ENCODE measurements at places on chromosomes 16 and 17. TPM values are rescaled to one million over a fixed set of nuclear protein-coding genes. Genes with fewer than 3 reads are reported as not detected.

The ZG16 gene
- total RNA-seq, result not detected

The GAS2L2 gene
- 0.07 TPM for total RNA-seq

The CCL17 gene
- not detected for total RNA-seq

The EVPLL gene
- total RNA-seq, result not detected

The MT1H gene
- not detected for total RNA-seq

The DNASE1L2 gene
- 0.92 TPM for total RNA-seq

The RTN4RL1 gene
- total RNA-seq, result 0.46 TPM

The LRRC75A gene
- 1.7 TPM for total RNA-seq

The RAMP2 gene
- 0.46 TPM for total RNA-seq

The CACNA1G gene
- total RNA-seq, result 0.59 TPM

The CCDC154 gene
- total RNA-seq, result 0.96 TPM

The LHX1 gene
- not detected for total RNA-seq

The HOXB3 gene
- 11.1 TPM for total RNA-seq

The KRTAP3-2 gene
- total RNA-seq, result not detected

The CCL16 gene
- not detected for total RNA-seq
